Kidney glomerular epithelial cell (primary cell): ENCODE measurements at places on chromosomes 3 and 15.

- DNase-seq = peak; percentile 52
Observed at GRCh38 chr3:48564022-48564421, 441 bp upstream of the UCN2 start.

DNA sequence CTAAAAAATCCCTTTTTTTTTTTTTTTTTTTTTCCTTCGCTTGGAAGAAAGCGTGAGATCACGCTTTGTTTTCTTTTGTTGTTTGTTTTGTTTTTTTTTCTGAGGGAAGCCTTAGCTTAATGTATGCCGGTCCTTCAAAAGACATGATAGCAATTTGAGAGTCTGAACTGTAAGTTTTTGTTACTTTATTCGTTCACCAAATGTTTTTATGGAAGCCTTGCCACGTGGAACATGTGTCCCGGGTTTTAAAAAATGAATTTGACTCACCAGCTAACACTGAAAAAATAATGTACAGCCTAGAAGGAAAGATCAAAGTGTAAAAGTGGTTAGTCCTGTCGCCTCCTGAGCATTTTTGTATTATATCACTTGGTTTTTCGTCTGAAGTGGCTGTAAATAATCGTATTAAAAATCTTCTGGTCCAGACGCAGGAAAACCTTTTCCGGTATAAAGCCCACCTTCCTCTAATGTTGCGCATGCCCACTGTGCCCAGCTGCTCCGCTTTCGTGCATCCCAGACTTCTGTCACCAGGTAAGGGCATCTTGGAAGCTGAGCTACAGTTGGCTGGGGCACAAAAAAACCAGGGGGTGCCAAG lies 795 bp upstream of the MYNN start:
- peak; percentile 81 for DNase-seq

DNA sequence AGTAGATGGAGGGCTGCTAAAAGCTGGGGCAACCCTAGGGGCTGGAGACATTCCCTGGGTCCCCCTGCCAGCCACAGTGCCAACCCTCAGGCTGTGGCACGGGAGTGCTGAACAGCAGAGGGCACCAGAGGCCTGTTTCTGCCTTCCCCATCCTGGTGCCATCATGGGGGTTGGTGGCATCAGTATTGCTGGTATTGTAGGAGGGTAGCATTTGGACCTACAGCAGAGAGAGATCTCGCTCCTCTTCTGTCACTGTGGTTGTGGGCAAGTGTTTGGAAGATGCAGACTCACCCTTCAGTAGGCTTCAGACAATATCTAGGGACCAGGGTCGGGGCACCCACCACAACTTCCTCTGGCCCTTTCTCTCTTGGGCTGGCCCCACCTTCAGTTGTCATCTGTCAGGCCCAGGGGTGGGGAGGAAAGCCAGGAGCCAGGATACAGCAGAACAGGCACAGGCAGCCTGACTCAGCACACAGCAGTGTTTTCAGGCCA lies 123.5 kb downstream of the RPLP1 start:
- peak; percentile 38 for DNase-seq

DNA sequence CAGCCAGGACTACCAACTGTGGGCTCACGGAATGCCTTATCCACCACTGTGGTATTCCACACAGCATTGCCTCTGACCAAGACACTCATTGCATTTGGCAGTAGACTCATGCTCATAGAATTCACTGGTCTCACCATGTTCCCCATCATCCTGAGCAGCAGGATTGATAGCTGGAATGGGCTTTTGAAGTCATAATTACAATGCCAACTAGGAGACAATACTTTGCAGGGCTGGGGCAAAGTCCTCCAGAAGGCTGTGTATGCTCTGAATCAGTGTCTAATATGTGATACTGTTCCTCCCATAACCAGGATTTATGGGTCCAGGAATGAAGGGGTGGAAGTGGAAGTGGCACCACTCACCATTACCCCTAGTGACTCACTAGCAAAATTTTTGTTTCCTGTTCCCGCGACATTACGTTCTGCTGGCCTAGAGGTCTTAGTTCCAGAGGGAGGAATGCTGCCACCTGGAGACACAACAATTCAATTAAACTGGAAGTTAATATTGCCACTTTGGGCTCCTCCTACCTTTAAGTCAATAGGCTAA lies 58.6 kb upstream of the CCDC80 start:
- peak; percentile 74 for DNase-seq

GRCh38 chr3:80733522-80734176 lies 965.9 kb upstream of the ROBO1 start:
- DNase-seq = peak; percentile 75

GRCh38 chr3:187281191-187281714 lies 10.3 kb downstream of the MASP1 start:
- no peak for DNase-seq

DNA sequence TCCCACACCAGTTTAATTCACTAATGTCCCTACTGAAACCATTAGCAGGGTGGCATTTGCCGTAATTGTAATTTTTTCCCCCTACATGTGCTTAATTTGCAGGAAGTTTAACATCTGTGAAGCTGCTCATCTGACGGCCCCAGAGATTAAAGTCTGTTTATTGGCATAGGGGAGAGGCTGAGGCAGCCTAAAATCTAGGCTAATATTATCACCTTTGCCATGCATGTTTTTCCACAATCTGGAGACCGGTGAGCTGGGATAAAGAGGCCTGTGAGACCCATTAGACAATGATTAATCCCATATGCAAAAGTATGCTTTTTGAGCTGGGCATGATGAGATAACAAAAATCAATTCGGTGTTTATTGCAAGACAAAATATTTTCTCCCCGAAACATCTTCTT lies 561.2 kb upstream of the ALCAM start:
- no peak for DNase-seq

DNA sequence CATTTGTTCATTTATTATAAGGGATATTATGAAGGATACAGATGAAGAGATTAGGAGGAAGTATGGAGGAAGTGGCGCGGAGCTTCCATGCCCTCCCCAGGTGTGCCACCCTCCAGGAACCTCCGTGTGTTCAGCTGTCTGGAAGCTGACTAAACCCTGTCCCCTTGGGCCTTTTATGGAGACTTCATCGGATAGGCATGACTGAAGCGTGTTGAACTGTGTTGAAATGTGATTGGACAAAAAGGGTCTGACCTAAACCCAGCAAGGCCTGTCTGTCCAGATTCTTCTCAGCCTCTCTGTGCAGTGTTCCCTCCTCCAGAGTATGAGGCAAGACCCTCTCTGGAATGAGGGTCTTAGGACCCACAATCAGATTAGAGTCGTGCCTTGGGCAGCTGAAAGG lies 31.7 kb downstream of the HACD3 start:
- no peak for DNase-seq

DNA sequence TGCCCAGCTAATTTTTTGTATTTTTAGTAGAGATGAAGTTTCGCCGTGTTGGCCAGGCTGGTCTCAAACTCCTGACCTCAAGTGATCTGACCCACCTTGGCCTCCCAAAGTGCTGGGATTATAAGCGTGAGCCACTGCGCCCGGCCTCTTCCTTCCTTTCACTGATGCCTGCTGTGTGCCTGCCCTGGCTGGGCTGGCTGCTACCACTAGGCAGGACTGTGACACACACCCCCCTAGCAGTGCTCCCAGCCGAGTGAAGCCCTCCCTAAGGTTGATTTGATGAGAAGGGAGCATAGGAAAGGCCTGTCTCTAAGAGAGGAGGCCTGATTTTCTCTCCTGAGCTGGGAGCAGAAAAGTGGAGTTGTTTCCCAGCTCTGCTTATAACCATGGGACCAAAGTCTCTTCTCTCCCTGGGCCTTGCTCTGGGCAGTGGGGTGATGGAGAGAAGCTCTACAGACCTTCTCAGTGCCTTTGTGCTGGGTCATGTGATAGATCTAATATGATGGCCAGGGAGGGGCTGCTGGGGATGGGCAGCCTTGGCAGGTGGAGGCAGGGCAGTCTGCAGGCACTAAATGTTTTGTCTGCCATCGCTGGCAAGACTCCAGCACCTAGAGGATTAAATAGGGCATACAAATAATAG lies 20.1 kb upstream of the SFMBT1 start:
- DNase-seq = no peak

DNA sequence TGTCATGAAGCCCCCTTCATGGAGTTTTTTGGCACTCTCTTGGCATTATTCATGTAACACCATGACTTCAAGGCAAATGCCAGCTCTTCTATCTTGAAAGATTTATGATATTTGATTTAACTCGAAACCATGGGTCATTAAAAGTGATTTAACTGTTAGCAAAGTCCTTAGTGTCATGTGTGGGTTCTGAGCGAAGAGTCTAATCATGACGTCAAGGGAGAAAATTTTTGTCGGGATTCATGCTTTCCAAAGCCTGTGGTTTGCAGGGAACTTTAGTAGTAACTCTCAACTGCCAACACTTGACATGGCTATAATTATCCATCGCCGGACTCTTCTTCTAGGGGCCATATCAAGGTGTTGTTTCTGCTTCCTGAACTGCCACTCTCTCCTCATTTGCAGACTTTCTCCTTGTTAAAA lies 11.5 kb downstream of the GXYLT2 start:
- DNase-seq = no peak

DNA sequence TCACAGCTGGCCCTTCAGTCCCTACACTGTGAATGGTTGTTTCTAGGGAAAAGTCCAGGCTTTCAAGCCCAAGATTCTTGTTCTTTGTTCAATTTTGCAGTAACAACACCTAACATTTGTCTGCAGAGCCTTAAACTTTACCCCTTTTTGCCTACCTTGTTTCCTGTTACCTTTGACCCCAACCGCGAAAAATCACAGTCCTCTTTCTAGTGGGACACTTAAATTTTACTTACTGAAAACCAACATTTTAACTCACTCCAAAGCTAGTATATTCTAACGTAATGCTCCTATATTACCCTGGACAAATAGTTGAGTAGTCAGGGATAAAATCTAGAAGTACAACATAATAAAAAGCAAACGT lies 649 bp upstream of the PIK3CB start:
- DNase-seq = no peak

DNA sequence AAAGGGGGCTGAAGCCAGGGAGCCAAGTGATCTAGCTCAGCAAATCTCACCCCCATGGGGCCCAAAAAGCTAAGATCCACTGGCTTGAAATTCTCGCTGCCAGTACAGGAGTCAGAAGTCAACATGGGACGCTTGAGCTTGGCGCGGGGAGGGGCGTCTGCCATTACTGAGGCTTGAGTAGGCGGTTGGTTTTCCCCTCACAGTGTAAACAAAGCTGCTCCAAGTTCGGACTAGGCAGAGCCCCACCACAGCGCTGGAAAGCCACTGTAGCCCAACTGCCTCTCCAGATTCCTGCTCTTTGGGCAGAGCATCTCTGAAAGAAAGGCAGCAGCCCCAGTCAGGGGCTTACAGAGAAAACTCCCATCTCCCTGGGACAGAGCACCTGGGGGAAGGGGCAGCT lies 8.1 kb upstream of the SLC25A36 start:
- DNase-seq = no peak

DNA sequence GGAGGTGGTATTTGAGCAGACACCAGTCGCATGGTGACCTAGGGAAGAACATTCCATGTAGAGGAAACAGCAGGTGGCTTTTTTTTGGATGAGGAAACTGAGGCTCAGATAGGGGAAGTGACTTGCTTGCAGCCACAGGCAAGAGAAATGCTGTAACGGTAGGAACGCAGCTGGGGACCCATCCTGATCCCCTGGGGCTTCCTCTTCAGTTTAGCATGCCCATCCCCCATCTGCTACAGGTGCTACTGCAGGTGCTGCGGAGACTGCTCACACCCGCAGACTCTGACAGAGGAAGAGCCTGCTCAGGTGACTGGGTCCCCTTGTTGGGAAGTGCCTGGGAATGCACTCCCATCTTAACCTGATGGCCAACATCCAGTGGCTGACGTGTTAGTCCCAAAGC lies 55.4 kb upstream of the SEC13 start:
- no peak for DNase-seq

DNA sequence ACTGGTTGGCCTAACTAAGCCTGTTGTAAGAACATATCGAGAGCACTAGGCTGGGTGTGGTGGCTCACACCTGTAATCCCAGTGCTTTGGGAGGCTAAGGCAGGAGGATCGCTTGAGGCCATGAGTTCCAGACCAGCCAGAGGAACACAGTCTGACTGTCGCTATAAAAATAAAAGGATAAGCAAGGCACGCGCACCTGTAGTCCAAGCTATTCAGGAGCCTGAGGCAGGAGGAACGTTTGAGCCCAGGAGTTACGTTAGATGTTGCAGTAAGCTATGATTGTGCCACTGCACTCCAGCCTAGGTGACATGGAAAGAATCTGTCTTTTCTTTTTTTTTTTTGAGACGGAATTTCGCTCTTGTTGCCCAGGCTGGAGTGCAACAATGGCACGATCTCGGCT lies 24.9 kb downstream of the MAP4 start:
- DNase-seq = no peak

DNA sequence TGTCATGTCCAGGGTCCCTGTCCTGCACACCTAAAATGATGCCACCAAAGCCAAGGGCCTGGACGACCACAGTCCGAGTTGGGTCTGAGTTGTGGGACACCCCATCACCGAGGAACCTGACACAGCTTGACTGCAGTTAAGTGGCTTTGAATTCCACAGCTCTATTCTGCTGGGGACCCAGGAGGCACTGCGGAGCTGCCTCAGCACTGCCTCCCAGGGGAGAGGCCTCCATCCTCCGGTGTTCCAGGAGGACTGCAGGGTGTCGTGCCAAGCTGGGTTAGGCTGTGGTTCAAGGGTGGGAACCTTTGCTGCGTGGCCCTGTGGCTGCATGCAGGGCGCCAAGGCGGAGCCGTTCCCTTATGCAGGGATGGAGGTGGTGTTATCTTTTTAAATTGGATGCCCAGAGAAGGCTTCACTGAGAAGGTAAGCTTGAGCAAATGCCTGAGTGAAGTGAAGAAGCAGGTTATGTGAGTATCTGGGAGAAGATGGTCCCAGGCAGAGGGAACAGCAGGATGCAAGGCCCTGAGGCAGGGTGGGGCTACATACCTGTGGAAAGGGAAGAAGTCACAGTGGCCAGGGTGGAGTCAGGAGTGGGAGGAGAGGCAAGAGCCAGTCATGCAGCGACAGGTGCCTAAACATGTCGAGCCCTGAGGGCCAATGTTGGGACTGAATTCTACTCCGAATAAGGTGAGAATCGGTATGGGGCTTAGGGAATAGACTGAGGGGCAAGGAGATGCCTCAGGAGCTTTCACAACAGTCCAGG lies 144.8 kb downstream of the TPRA1 start:
- no peak for DNase-seq

- no peak for DNase-seq
Observed at GRCh38 chr3:183494341-183494740, 61.2 kb downstream of the KLHL6 start.

- DNase-seq = no peak
Observed at GRCh38 chr3:128492671-128493569, at the start of gene GATA2. TSS of gene GATA2 (minus strand) at chr3:128493201. CDS start at chr3:128487031, 6,170 bp downstream.
